SJCRH30 (cell line): ENCODE measurements at places on chromosomes 7 and 10. TPM values are rescaled to one million over a fixed set of nuclear protein-coding genes. Genes with fewer than 3 reads are reported as not detected.

GRCh38 chr7:90775383-90775965, 179.4 kb downstream of the CDK14 start:
- DNase-seq = no peak

DNA sequence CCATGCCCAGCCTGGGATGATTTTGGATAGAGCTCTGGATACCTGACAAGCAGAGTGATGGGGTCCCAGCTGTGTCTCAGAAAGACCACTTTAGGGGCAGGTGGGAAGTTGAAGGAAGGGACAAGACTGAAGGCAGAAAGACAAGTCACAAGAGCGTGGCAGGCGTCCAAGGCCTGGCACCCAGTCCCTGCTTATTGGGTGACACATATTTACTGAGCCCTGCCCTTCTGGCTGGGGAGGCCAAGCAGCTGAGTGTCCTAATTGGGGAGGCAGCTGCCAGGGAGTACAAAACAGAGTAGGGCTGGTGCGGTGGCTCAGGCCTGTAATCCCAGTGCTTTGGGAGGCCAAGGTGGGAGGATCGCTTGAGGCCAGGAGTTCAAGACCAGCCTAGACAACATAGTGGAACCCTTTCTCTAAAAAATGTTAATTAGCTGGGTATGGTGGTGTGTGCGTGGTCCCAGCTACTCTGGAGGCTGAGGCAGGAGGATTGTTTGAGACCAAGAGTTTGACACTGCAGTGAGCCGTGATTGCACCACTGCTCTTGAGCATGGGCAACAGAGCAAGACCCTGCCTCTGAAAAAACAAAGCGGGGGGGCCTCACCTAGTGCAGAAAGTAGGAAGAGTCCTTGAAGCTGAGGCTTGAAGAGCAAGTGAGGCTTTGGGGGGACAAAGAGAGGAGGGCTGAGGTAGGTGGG, 53.0 kb upstream of the GTF2I start:
- DNase-seq = no peak

DNA sequence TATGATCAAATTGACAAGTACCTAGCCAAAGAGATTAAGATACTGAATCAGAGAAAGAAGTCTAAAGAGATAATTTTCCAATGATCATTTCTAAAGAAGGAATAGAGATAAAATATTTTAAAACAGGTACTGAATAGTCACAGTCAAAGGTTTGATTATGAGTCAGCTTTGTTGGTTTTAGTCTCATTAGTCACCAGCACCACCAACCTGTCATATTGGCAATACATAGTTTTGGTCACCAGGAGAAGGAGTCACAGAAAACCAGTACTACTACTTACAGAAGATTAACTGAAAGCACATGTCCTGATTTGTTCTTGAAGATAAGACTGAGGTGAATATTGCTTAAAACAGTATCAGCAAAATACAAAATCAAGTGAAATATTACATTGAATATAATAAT, 34.6 kb downstream of the ZEB1 start:
- DNase-seq = no peak

GRCh38 chr10:127977357-127978009, 70.6 kb downstream of the PTPRE start:
- DNase-seq = peak; percentile 60

DNA sequence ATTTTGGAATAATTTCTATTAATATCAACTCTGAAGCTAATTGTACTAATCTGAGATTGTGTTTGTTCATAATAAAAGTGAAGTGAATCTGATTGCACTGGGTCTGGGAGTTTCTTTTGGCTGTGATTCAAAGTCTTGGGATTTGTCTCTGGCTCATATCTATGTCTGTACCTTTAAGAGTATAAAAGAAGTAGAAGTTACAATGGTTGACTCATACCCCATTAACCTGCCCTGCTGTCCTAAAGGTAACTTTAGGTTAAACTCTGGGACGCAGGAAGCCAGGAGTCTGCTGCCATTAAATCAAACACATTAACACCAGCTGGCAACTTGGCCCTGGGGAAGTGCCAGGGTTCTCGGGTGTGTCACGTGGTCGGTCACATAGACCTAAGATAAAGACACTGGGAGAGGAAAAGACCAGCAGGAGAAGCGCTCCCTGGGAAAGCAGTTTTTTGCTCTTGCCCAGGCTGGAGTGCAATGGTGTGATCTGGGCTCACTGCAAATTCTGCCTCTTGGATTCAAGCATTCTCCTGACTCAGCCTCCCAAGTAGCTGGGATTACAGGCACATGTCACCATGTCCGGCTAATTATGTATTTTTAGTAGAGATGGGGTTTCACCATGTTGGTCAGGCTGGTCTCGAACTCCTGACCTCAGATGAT, 17.8 kb downstream of the SCD start:
- DNase-seq = peak; percentile 38

The FERD3L gene
- not detected in 2 replicates for total RNA-seq

The SEMA3D gene
- 4.7 and 5.5 TPM in 2 replicates for total RNA-seq

The C10orf143 gene
- 0.18 and 0.46 TPM in 2 replicates for total RNA-seq

The SSBP1 gene
- 369 and 396 TPM in 2 replicates for total RNA-seq

The POMZP3 gene
- total RNA-seq = 15.3 and 16.2 TPM in 2 replicates
